T47D (cell line): ENCODE measurements at places on chromosomes 3 and 15.

DNA sequence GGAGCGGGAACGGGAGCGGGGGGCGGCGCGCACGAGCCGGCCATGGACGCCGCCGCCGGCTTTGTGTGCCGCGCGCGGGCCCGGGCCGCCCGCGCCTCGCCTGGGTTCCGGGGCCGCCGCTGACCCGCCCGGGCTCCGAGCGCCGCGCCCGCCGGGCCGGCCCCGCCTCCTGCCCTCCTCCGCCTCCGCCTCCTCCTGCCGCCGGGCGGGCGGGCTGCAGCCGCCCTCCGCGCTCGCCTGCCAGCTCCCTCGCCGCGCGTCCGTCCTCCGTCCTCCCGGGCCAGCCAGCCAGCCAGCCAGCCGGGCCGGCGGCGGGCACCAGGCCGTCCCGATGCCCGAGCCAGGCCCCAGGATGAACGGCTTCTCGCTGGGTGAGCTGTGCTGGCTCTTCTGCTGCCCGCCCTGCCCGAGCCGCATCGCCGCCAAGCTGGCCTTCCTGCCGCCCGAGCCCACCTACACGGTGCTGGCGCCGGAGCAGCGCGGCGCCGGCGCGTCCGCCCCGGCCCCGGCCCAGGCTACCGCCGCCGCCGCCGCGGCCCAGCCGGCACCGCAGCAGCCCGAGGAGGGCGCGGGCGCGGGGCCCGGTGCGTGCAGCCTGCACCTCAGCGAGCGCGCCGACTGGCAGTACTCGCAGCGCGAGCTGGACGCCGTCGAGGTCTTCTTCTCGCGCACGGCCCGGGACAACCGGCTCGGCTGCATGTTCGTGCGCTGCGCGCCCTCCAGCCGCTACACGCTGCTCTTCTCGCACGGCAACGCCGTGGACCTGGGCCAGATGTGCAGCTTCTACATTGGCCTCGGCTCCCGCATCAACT, at the start of gene ABHD17C:
ABHD17C (plus strand) TSS at position 212 of the 812 bp plus-strand sequence; CDS start at position 332, 120 bp downstream.
- DNase-seq: peak; percentile 70

DNA sequence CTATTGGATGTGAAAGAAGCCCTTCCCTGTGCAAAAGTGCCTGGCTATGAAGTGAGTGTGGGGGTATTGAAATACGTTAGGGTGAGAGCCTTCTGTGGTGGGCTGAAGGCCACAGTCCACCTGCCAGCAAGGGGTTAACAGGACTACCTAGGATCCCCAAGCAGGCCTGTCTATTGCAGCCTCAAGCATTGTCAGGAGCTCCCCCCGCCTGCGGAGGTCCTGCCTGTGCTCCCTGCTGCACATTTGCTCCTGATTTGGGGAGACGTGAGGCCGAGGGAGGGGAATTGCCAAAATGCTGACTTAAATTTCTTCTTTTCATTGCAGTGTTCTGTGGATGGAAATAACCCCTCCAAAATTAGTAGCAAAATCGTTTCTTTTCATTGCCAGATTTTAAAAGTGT, 56.2 kb downstream of the GABRG3 start:
- no peak for DNase-seq

GRCh38 chr3:184654375-184654774, 57.5 kb downstream of the MAGEF1 start:
- no peak for DNase-seq

GRCh38 chr3:15541371-15541770, 19.9 kb upstream of the COLQ start:
- DNase-seq: no peak
